ENCODE measurements at places on chromosomes 4 and X. TPM values are rescaled to one million over a fixed set of nuclear protein-coding genes. Genes with fewer than 3 reads are reported as not detected.

The MECP2 gene
- total RNA-seq: 51.0 TPM

GRCh38 chr4:17013382-17014006 lies 115.0 kb upstream of the LDB2 start:
- DNase-seq: no peak
- no peaks in the 10 kb centered on the region for H3K27me3 ChIP-seq
- no peaks in the 10 kb centered on the region for H3K36me3 ChIP-seq

GRCh38 chr4:11069083-11069482 lies 359.6 kb downstream of the HS3ST1 start:
- H3K27ac ChIP-seq: peak overlapping the region; percentile 7
- H3K4me1 ChIP-seq: peaks cover 30% of the 10 kb centered on the region
- H3K4me3 ChIP-seq: no peak overlapping the region
- peaks cover 3% of the 10 kb centered on the region for H3K36me3 ChIP-seq
- H3K27me3 ChIP-seq: no peaks in the 10 kb centered on the region

GRCh38 chrX:148459343-148459742 lies 41.1 kb upstream of the AFF2 start:
- DNase-seq: no peak
- H3K27ac ChIP-seq: no peak overlapping the region
- H3K27me3 ChIP-seq: no peaks in the 10 kb centered on the region
- H3K36me3 ChIP-seq: no peaks in the 10 kb centered on the region
- no peak overlapping the region for H3K4me3 ChIP-seq

- H3K27ac ChIP-seq: no peak overlapping the region
- no peaks in the 10 kb centered on the region for H3K27me3 ChIP-seq
- H3K4me1 ChIP-seq: peaks cover 19% of the 10 kb centered on the region
- H3K4me3 ChIP-seq: no peak overlapping the region
- H3K36me3 ChIP-seq: no peaks in the 10 kb centered on the region
Measured at GRCh38 chr4:125728568-125728967, 413.8 kb downstream of the FAT4 start.

DNA sequence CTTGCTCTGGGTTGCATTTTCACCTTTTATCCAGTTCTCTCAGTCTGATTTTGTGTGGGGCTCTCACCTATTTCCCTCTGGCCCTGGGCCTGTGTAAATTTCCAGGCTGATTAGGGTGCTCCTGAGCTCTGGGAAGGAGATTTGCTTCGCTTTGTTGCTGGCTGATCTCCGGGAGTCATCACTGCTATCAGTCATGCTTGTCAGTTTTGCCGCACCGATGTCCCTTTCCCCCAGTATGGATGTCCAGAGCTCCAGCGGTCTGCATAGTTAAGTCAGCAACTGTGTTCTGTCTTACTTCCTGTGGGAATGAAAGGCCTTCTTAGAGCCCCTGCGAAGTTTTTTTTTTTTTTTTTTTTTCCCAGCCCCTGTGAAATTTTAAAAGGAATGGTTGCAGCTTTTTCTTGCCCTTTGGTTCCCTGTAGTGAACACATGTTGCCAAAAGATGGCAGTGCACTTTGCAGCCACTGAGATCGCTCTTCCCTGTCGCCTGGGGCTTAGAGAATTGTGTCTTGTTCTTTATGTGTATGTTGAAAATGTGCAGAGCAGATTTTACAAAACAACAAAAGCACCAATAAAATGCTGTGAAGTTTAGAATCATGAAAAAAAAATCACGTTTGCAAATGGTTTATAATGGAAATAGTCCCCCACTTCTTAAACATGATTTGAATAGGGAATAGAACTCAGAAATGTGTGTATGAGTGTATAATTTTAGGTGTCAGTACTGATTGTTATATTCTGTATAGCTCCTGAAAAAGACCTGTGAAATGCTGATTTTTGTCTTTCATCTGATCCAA lies 109.1 kb upstream of the SLC4A4 start:
- peak overlapping the region; percentile 33 for H3K4me3 ChIP-seq
- DNase-seq: peak; percentile 25
- H3K4me1 ChIP-seq: peaks cover 35% of the 10 kb centered on the region

- H3K27ac ChIP-seq: no peak overlapping the region
- peaks cover 19% of the 10 kb centered on the region for H3K4me1 ChIP-seq
- H3K27me3 ChIP-seq: no peaks in the 10 kb centered on the region
- H3K36me3 ChIP-seq: peaks cover 4% of the 10 kb centered on the region
Measured at GRCh38 chrX:119693996-119694451, 1.1 kb upstream of the SEPTIN6 start.

GRCh38 chr4:107854356-107855022 lies 29.8 kb downstream of the SGMS2 start:
- H3K27ac ChIP-seq: no peak overlapping the region
- DNase-seq: no peak
- no peaks in the 10 kb centered on the region for H3K27me3 ChIP-seq
- H3K4me1 ChIP-seq: peaks cover 10% of the 10 kb centered on the region
- no peaks in the 10 kb centered on the region for H3K36me3 ChIP-seq

Data from neural crest cell (in vitro differentiated cells).